Activated naive CD4-positive, alpha-beta T cell treated with anti-CD3 and anti-CD28 coated beads, Interleukin-2, amount 10 ng/mL, durations not matched to agents 5 hours and 36 hours (primary cell): ENCODE measurements at places on chromosomes 12 and 14. TPM values are rescaled to one million over a fixed set of nuclear protein-coding genes. Genes with fewer than 3 reads are reported as not detected.

Gene TMX1
- total RNA-seq, result 48.5 TPM

Gene RNFT2
- 12.9 TPM for total RNA-seq

Gene GUCY2C
- total RNA-seq, result not detected

Gene RBM23
- total RNA-seq, result 76.6 TPM

Gene KLRF1
- total RNA-seq, result 0.25 TPM

Gene GOLT1B
- total RNA-seq, result 39.0 TPM

Gene DEGS2
- 0.58 TPM for total RNA-seq

Gene ACSS3
- not detected for total RNA-seq

Gene EFS
- total RNA-seq, result not detected

Gene KICS2
- 11.3 TPM for total RNA-seq

Gene RPGRIP1
- not detected for total RNA-seq

Gene PPHLN1
- total RNA-seq, result 83.7 TPM

Gene CCDC197
- total RNA-seq, result not detected

Gene IL23A
- total RNA-seq, result 17.3 TPM

Gene PLEKHG3
- total RNA-seq, result 31.1 TPM

Gene FOXG1
- total RNA-seq, result not detected

Gene TBC1D30
- total RNA-seq, result 0.25 TPM

Gene SYNDIG1L
- total RNA-seq, result not detected

Gene HOXC13
- total RNA-seq, result not detected

Gene NOS1
- total RNA-seq, result not detected

Gene LLPH
- 31.5 TPM for total RNA-seq

Gene EEF1AKMT3
- total RNA-seq, result 4.5 TPM

Gene IL22
- total RNA-seq, result not detected

Gene TPPP2
- total RNA-seq, result not detected

Gene CRACR2A
- total RNA-seq, result 33.9 TPM

Gene TMEM121
- total RNA-seq, result 7.0 TPM

Gene LMO3
- total RNA-seq, result not detected

Gene CABP1
- 0.68 TPM for total RNA-seq

Gene CCDC38
- not detected for total RNA-seq

Gene GZMB
- 62.7 TPM for total RNA-seq

Gene FAR2
- total RNA-seq, result 21.0 TPM

Gene KRT79
- total RNA-seq, result not detected

Gene GPR84
- total RNA-seq, result 0.31 TPM

Gene COCH
- total RNA-seq, result 0.70 TPM

Gene DTX1
- 0.10 TPM for total RNA-seq

Gene ARG2
- 1.2 TPM for total RNA-seq

Gene LRP1-AS
- not detected for total RNA-seq

Gene CLEC2D
- 315 TPM for total RNA-seq

Gene LRTM2
- not detected for total RNA-seq

Gene CCDC198
- not detected for total RNA-seq

Gene CLEC1A
- not detected for total RNA-seq

Gene TMEM106C
- total RNA-seq, result 97.7 TPM

Gene SLC8A3
- 0.10 TPM for total RNA-seq

Gene SPATA7
- 3.0 TPM for total RNA-seq
